GM18507 (cell line): ENCODE measurements at places on chromosomes 4 and X.
A peak's percentile ranks its signal among the peaks of the same experiment; 100 is the strongest.

DNA sequence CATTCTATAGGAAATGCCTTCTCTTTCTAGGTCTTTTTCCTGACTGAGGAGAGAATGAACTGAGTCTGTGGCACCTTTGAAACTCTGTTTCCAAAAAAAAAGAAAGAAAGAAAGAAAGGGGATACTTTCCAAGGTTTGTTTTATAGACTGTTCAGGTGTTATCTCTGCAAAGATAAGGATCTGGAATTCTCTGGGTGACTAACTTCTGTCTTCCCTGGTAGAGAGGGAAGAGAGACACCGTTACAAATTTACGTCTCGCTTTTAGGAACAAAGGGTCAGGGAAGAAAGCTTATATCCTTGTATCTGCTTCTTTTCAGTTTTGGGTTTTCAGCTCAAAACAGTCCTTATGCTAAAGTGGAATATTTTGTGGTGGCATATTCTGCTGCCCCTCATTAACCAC, 314.1 kb downstream of the RAPGEF2 start:
- no peak for DNase-seq

GRCh38 chr4:181952478-181952877, 290.7 kb upstream of the TENM3 start:
- no peak for DNase-seq

DNA sequence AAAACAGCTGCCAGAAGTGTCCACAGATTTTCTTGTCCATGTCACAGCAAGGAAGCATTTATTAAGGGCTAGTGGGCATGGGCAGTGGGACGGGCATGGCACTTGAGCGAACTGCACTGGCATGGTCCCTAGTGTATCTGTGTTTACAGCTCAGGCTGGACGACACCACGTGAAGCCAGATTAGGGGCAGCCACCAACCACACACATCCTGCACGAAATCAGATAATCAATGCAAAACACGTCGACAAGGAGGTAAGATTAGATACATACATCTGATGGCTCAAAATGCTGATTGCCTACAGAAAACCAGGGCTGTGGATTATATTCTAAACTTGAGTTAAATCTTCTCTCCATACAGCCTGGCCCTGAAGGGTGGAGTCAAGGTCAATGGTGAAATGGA, 103.8 kb upstream of the ATP6AP2 start:
- no peak for DNase-seq

DNA sequence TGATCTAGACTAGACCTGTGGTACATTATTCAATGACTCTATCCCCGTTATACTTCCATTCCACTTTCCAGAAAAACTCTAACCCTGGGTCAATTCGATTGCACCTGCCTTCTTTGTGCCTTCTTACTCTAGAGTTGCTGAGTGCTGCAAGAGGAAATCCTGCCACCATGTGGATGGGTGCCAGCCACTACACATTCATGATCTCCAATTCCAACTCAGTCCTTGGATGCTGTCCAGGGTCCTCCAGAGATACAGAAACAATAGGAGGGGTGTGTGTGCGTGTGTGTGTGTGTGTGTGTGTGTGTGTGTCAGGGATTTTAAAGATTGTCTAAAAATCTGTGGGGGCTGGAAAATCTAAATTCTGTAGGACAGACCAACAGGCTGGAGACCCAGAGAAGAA, 42.9 kb upstream of the INTS6L start:
- no peak for DNase-seq

DNA sequence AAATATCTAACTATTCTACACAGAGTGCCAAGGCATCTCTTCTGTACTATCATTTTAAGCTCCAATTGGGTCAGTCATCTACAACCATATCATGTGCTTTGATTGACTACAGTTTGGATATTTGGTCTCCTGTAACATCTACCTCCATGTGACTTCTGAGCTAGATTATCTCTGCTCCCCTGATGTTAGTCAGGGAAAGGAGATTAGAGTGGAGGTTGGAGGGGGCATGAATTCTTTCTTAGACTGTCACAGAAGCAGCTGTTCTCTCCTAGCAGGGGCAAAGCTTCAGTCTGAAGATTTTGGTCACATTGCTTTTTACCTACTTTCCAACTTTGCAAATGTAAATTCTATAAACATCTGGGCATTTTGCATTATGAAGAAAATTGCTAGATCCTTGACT, 62.6 kb upstream of the C4orf54 start:
- no peak for DNase-seq

GRCh38 chr4:74990276-74990875, 57.5 kb downstream of the PARM1 start:
- no peak for DNase-seq

DNA sequence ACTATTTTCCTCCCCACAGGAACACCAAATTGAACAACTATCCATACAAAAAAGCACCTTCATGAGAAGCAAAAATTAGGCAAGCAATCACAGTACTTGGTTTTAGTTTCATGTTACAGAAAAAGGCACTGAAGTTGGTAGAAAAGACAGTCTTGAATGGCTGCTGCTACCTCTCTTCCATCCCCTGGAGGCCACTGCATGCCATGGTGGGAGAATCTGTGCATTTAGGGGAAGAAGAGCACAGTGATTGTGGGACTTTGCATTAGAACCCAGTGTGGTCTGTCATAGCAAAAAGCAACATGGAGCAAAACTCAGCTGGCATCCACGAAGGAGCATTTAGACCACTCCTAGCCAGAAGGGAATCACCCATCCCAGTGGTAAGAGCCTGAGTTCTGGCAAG, 941.9 kb downstream of the PCDH18 start:
- no peak for DNase-seq

DNA sequence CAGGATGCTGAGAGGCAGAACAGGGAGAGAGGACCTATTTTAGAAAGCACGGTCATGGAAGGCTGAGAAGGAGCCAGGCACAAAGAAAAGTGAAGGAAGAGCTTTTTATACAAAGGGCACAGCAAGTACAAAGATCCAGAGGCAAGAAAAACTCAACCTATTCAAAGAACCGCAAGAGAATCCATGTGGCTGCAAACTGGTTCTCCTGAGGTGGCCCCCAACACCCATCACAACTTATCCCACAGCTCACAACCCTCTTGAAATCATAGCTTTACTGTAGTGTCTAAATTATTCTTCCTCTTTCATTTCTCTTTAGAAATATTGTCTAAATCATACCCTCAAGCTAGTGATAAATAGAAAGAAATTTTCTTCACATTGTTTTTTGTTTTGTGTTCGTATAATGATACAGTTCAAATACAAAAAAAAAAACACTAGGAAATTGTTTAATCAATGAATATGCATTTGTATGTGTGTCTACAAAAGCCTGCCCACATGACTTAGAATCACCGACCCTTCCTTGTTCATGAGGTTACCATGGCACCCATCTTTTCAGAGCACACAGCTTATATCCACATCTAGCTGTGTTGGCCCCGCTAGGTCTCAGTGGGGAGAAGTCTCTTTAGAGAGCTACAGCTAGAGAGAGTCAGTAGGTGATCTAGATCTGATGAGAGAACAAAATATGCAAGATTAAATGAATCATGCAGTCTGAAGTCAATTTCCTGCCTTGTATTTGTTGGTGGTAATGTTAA, 126.9 kb upstream of the DCLK2 start:
- DNase-seq: no peak

DNA sequence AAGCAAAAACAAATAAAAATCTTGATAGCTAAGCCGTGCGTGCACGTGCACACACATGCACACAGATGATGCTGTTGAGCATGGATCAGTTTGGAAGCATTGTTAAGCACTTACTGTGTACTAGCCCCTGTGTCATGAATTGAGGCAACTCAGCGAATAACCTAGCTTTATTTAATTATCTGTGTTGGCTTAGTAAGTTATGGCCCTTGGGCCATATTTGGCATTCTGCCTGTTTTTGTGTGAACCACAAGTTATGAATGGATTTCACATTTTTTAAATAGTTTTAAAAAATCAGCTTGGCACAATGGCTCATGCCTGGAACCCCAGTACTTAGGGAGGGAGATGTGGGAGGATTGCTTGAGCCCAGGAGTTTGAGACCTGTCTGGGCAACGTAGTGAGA, 113.6 kb upstream of the CBLL2 start:
- DNase-seq: no peak

- no peak for DNase-seq
Observed at GRCh38 chr4:17397611-17398010, 114.3 kb downstream of the QDPR start.

GRCh38 chr4:10091531-10092181, 24.9 kb downstream of the WDR1 start:
- no peak for DNase-seq

GRCh38 chrX:47160781-47161180, 15.8 kb downstream of the RBM10 start:
- DNase-seq: no peak

- DNase-seq: no peak
Observed at GRCh38 chrX:69126642-69127041, 38.6 kb downstream of the PJA1 start.

DNA sequence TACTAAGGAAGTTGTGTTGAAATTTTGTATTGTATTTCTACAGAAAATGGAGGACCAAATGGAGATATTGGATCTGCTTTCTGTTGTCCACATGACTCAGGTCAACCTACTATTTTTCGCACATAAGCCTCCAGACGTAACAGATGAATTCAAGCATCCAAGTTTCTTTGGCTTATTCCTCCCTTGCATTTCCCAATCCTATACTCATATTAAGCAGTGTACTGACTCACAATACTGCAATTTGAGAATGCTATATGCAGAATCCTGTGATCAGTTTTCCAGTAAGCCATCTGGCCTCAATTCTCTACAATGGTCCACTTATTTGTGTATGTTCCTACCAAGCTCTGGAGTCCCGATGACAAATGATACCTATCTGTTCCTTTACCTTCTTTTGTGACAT, 75.7 kb downstream of the ASB9 start:
- DNase-seq: no peak

GRCh38 chr4:168725930-168726329, 229.1 kb downstream of the PALLD start:
- DNase-seq: no peak

DNA sequence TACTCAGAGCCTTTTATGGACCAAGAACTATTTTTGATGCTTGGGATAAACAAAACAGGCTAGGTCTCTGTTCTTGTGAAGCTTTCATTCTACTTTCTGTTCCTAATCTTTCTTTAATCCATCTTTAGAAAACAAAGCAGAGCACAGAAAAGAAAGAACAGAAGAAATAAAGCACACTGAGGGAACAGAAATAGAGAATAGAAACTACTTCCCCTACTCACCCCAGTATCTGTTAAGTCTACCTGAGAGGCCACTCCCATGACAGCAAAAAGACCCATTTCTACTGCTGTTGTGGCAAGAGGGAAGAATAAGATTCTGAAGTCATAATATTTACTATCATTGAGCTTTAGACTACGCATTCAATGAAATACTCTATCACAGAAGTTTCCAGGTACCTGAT, 9.2 kb downstream of the RFC1 start:
- DNase-seq: peak; percentile 23

- DNase-seq: no peak
Observed at GRCh38 chr4:3733195-3733594, 33.0 kb upstream of the ADRA2C start.

GRCh38 chr4:15239866-15240265, 188.0 kb upstream of the C1QTNF7 start:
- no peak for DNase-seq

GRCh38 chr4:158314756-158315487, 104.6 kb downstream of the TMEM144 start:
- no peak for DNase-seq

GRCh38 chr4:122305853-122306252, 73.0 kb upstream of the ADAD1 start:
- no peak for DNase-seq

DNA sequence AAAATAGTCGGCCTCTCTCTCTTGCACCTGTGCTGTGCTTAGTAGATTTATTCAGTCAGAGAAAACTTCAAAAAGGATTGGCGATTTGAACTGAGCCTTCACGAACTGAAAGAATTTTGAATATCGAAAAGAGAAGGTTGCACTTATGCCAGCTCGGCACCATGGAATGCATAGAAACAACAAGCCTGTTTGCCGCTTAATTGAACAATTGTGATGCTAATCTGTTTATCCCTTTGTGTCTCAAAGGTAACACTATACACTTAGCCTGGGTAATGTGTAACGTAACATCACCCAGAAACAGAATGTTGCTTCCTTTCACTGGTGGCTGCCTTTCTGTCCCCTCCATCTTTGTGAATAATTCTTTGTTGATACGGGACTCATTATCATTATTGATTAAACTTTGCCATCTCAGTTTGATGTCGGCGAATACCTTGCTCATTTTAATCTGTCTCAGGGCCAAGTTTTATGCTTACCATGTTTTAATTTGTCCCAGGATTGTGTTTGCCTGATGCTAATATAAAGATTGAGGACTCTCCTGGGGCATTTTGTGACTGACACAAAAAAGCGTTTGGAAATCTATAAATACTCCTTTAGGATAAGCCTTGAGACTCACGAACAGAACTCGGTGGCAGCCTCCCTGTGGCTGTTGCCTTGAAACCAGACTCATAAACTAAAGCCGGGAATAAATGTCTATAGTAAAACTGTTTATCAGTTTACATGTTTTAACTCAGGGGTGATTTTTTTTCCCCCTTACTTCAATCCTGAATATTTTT, 400.5 kb downstream of the RAPGEF2 start:
- DNase-seq: no peak
